Ascending aorta (tissue), 2 donors: ENCODE measurements at places on chromosomes 11 and 22. TPM values are rescaled to one million over a fixed set of nuclear protein-coding genes. Genes with fewer than 3 reads are reported as not detected.

DNA sequence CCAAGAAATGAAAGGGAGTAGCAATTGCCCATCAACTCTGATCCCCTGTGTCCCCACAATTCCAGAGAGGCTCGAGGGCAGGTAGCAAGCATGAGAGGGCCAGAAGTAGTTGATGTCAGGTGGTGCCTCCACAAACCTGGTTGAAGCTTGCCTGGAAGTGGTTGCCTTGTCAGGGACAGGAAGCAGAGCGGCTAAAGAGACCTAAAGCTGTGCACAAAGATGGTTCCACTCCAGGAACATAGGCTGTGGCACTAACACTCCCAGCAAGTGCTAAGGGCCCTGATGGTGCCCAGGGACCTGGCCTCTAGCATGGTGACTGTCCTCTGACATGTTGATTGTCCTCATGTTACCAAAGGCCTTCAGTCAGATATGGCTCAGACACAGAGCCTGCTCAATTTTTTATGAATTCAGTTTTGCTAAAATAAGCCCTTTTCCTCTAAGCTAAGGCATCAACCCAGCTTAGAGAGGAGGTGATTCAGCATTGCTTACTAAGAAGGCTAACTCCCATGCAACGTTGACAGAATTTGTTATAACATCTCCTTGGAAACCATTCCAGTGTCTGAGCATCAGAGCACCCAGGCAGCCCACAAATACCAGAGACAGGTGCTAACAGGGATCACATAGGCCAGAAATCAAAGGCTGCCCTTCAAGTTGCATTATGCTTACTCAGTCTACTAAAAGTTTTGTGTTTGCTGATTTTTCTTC, 196.3 kb upstream of the ARHGAP20 start:
- H3K4me3 ChIP-seq = no peak overlapping the region
- no peak for DNase-seq
- H3K36me3 ChIP-seq = no peaks in the 10 kb centered on the region
- H3K27me3 ChIP-seq = no peaks in the 10 kb centered on the region
- H3K4me1 ChIP-seq = no peaks in the 10 kb centered on the region
- H3K27ac ChIP-seq = no peak overlapping the region

- H3K27ac ChIP-seq = no peak overlapping the region
- no peaks in the 10 kb centered on the region for H3K4me1 ChIP-seq
- no peaks in the 10 kb centered on the region for H3K27me3 ChIP-seq
- DNase-seq = no peak
- H3K4me3 ChIP-seq = no peak overlapping the region
- peaks cover 73% of the 10 kb centered on the region for H3K36me3 ChIP-seq
These were observed 13.3 kb downstream of the TTC38 start for GRCh38 chr22:46280999-46281623.

Gene SHANK3
- total RNA-seq = 128 TPM

GRCh38 chr11:121999651-122000050, 116.4 kb downstream of the BLID start:
- DNase-seq = no peak
- H3K36me3 ChIP-seq = no peaks in the 10 kb centered on the region
- H3K27ac ChIP-seq = no peak overlapping the region

DNA sequence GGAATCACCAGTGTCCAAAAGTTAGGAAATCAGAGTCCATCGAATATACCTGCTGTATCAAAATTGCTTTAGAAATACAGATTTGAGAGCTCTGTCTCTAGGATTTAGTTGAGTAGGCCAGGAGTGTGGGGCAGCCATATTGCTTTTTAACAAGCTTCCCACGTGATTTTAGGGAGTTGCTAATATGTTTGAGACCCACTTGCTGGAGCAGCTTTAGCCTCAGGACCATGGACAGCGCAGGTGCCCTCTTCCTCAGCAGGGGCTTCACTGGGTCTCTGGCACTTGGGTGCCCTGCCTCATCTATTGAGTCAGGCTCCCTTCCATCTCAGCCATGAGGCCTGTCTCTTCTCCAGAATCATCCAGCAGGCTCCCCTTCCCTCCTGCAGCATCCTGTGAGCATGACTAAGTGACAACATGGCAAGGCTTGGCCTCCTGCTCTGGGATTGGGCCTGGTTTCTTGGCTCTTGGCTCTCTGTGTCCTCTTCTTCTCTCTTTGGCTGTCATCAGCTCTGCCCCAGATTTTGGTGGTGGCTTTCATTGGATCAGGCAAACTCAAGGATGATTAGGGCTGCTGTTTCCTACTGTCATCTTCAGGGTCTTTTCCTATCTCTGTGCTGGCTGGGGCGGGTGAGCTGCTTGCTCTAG, 70.0 kb downstream of the SGSM1 start:
- no peaks in the 10 kb centered on the region for H3K27me3 ChIP-seq
- peaks cover 61% of the 10 kb centered on the region for H3K36me3 ChIP-seq
- no peak overlapping the region for H3K4me3 ChIP-seq
- DNase-seq = no peak
- H3K27ac ChIP-seq = no peak overlapping the region

- H3K4me1 ChIP-seq = no peaks in the 10 kb centered on the region
- H3K27ac ChIP-seq = no peak overlapping the region
- no peak overlapping the region for H3K4me3 ChIP-seq
- H3K27me3 ChIP-seq = no peaks in the 10 kb centered on the region
- H3K36me3 ChIP-seq = no peaks in the 10 kb centered on the region
These were observed 61.9 kb downstream of the CECR2 start for GRCh38 chr22:17431179-17431578.

DNA sequence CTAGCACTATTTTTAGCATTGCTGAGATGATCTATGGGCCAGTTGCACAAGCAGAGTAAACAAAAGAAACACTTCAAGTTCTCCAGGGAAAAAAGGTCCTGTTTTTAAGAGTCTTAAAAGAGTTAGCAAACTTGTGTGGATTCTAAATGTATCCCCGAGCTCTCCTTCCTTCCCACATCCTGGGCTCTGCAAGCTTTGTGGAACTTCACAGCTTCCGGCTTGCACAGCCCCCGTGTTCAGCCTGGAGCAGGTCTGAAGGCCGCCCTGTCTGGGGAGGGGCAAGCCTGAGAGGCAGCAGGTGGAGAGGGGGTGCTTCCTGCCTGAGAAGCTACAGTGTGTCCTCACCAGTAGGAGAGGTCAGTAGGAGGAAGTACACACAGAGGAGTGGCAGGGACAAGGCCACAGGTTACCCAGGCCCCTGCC, 35.1 kb upstream of the SUSD2 start:
- H3K4me1 ChIP-seq = peaks cover 26% of the 10 kb centered on the region
- no peaks in the 10 kb centered on the region for H3K27me3 ChIP-seq
- H3K27ac ChIP-seq = peak overlapping the region; percentile 86
- no peaks in the 10 kb centered on the region for H3K36me3 ChIP-seq
- peak overlapping the region; percentile 10 for H3K4me3 ChIP-seq

DNA sequence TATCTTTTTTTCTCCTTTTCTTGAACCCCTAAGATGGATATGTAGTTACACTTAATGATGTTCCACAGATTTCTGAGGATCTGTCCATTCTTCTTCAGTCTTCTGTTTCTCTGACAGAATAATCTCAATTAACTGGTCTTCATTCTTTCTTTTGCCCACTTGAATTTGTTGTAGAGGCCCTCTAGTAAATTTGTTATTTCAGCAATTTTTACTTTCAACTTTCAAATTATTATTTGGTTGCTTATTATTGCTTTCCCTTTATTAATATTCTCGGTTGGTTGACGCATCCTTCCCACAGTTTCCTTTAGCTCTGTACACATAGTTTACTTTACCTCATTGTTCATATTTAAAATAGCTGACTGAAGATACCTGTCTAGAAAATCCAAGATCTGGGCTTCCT, 1013.7 kb upstream of the CNTN5 start:
- H3K4me1 ChIP-seq = no peaks in the 10 kb centered on the region
- no peaks in the 10 kb centered on the region for H3K27me3 ChIP-seq
- no peaks in the 10 kb centered on the region for H3K36me3 ChIP-seq

Gene CRYBA4
- not detected for total RNA-seq

DNA sequence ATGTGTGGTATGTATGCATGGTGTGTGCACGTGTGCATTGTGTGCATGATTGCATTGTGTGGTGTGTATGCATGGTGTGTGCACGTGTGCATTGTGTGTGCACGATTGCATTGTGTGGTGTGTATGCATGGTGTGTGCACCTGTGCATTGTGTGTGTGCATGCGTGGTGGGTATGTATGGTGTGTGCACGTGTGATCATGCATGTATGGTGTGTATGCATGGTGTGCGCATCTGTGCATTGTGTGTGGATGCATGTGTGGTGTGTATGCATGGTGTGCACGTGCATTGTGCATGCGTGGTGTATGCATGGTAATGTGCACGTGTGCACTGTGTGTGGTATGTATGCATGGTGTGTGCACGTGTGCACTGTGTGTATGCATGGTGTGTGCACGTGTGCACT, 16.8 kb downstream of the ALG12 start:
- no peak for DNase-seq
- H3K36me3 ChIP-seq = peaks cover 65% of the 10 kb centered on the region
- no peaks in the 10 kb centered on the region for H3K4me1 ChIP-seq
- no peaks in the 10 kb centered on the region for H3K27me3 ChIP-seq
- no peak overlapping the region for H3K4me3 ChIP-seq

- no peaks in the 10 kb centered on the region for H3K27me3 ChIP-seq
- no peak overlapping the region for H3K4me3 ChIP-seq
- H3K27ac ChIP-seq = no peak overlapping the region
- H3K4me1 ChIP-seq = no peaks in the 10 kb centered on the region
- H3K36me3 ChIP-seq = no peaks in the 10 kb centered on the region
These were observed 79.3 kb upstream of the CRTAM start for GRCh38 chr11:122758974-122759373.

DNA sequence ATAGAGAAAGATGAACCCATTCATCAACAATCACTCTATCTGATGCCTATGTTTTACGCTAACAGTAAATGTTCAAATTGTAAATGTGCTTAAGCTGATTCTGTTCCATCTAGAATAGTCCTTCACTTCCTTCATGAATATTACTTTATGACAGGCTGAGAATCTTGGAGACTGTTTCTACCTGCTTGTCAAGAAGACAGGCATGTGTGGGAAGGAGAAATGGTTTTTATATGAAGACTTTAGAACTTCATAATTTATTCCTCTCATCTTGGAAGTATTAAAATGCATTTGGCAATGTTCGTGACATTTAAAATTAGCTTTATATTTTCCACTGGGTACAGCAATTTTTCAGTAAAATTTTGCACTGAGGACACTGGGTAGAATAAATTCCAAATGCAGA, 41.0 kb downstream of the ELMOD1 start:
- no peaks in the 10 kb centered on the region for H3K27me3 ChIP-seq
- H3K4me1 ChIP-seq = no peaks in the 10 kb centered on the region
- H3K36me3 ChIP-seq = no peaks in the 10 kb centered on the region
- no peak for DNase-seq

DNA sequence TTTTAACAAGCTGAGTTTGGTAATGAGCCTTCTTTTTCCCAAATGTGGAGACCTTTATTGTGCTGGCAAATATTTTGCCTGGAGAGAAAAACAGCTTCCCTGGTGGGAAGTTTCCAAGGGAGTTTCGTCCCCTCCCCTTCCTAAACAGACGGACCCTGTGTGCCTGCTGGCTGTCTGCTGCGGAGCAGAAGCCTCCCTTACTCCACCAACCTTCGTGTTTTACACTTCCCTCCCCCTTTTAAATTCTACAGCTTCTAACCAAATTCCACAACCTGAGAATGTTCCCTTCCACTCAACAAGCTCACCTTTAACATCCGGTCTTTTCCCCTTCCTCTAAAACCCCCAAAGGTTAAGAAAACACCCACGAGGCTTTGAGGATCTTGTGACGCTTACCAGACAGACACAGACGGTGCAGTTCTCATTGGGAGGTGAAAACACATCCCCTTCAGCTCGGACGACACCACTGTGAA, 17.1 kb downstream of the VWCE start:
- H3K4me3 ChIP-seq = no peak overlapping the region
- no peak overlapping the region for H3K27ac ChIP-seq
- H3K4me1 ChIP-seq = no peaks in the 10 kb centered on the region

Gene ZNHIT2
- 35.3 TPM for total RNA-seq

Gene DNAJB7
- total RNA-seq = not detected

- no peak overlapping the region for H3K4me3 ChIP-seq
- no peak for DNase-seq
- no peaks in the 10 kb centered on the region for H3K4me1 ChIP-seq
- H3K27me3 ChIP-seq = no peaks in the 10 kb centered on the region
- H3K36me3 ChIP-seq = no peaks in the 10 kb centered on the region
These were observed 139.9 kb upstream of the PLET1 start for GRCh38 chr11:112400476-112401014.

GRCh38 chr11:70212227-70212811, 9.2 kb downstream of the FADD start:
- H3K36me3 ChIP-seq = peaks cover 20% of the 10 kb centered on the region
- H3K27ac ChIP-seq = no peak overlapping the region
- DNase-seq = no peak
- no peaks in the 10 kb centered on the region for H3K4me1 ChIP-seq
- H3K27me3 ChIP-seq = no peaks in the 10 kb centered on the region
- H3K4me3 ChIP-seq = no peak overlapping the region

Gene CD3G
- total RNA-seq = not detected

Gene FLRT1
- total RNA-seq = 10.3 TPM

GRCh38 chr22:34102633-34103032, 182.4 kb upstream of the LARGE1 start:
- H3K27ac ChIP-seq = no peak overlapping the region
- H3K4me1 ChIP-seq = no peaks in the 10 kb centered on the region
- H3K4me3 ChIP-seq = no peak overlapping the region
- H3K36me3 ChIP-seq = no peaks in the 10 kb centered on the region
- H3K27me3 ChIP-seq = no peaks in the 10 kb centered on the region

DNA sequence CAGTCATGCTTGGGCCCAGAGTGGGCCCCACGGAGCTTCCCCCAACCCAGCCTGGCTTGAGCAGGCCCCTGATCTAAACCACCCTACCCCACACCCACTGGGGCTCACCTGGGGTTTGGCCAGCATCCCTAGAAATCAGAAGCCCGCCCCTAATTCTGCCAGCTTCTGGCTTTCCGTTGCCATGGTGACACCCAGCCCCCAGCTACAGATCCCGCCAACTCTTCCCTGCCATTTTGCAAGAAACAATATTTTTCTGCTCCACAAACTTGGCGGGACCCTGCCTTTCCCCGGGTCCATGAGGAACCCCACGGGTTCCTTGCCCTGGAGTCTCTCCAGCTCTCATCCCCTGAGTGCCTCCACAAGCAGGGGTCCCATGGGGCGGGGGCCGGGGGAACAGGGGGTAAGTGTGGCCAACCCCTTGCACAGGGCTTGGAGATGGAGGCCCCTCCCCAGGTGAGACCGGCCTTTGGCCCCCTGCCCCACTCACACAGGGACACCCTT, 90.0 kb downstream of the CDKN1C start:
- H3K4me1 ChIP-seq = no peaks in the 10 kb centered on the region
- no peak overlapping the region for H3K4me3 ChIP-seq
- DNase-seq = peak; percentile 7
- no peak overlapping the region for H3K27ac ChIP-seq

Gene OR52H1
- not detected for total RNA-seq

DNA sequence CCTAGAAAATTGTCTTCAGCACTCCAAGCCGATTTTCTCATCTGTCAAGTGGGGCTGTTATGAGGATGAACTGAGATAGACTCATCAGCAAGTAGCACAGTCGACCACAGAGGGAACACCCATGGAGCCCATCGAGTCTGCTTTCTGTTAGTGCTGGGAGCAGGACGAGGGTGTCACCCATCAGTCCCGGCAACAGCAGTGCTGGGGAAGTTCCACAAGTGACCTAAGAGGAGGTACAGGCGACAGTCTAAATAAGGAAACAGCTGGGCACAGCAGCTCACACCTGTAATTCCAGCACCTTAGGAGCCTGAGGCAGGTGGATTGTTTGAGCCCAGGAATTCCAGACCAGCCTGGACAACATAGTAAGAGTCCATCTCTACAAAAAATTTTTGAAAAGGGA, 9.7 kb downstream of the RTL6 start:
- no peak overlapping the region for H3K4me3 ChIP-seq
- no peak overlapping the region for H3K27ac ChIP-seq
- no peaks in the 10 kb centered on the region for H3K27me3 ChIP-seq
- no peaks in the 10 kb centered on the region for H3K4me1 ChIP-seq
